ENCODE measurements at places on chromosomes 11 and 22.

- peak; percentile 81 for DNase-seq
Observed at GRCh38 chr11:22666688-22667439, 453 bp downstream of the GAS2 start.

- no peak for DNase-seq
Observed at GRCh38 chr22:45620706-45621105, 50.9 kb upstream of the ATXN10 start.

- no peak for DNase-seq
Observed at GRCh38 chr11:85843929-85844328, 11.3 kb upstream of the CCDC83 start.

DNA sequence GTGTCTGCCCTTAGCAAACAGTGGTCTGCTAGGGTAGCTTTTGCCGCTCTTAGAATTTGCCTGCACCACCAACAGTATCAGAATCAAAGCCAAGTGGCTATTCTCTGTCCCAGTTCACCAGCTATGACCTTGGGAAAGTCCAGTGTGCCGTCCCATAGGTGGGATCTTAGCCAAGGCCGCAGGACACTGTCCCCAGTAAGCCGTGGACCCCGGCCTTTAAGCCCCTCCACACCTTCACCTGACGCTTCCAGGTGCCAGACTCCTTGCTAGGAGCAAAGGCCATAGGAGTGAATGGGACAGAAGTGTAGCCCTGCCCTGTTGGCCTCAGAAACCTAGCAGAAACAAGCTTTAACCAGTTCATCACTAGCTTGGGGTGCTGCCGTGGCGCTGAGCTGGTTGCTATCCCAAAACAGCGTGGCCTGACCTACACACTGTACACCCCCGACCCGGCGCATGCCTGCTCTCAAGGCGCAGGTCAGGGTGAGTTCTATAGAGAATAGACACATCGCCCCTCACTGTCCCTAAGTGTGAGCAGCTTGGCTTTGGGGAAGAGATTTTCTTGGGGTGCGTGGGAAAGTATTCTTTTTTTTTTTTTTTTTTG, 4.5 kb downstream of the FADD start:
- DNase-seq: no peak

DNA sequence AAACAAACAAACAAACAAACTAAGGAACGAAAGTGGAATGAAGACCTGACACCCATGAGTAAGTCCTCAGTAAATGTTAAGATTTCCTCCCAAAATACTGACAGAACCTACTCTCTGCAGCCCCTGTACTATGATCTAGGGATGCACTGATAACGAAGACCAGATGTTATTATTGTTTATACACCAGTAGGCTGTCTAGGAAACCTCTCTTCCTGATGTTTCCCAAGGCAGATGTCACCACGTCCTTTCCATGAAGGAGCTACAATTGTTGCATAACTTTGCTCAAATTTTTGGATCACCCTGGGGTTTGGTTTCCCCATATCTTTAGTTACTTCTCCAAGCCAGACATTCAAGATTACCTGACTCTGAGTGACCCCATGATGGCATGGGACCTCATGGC, 340.7 kb downstream of the MIAT start:
- peak; percentile 61 for DNase-seq

- DNase-seq: no peak
Observed at GRCh38 chr11:8886322-8886721, 24.7 kb upstream of the AKIP1 start.

DNA sequence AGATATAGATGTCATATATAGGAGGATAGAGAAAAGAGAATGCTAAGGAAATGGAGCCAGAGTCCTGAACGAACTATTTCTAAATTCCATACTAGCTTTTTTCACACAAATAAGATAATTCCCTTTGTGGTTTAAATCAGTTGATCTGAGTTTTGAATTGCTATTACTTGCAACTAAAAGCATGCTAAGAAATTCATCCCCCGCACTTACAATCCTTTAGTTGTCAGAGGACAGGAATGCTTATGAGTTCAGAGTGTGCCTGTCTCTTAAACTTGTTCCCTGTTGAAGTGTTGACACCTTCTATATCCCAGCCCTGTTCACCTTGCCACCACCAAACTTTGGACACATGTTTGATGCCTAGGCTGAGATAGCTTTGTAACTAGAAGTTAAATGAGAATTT, 406.2 kb downstream of the METTL15 start:
- DNase-seq: no peak

- peak; percentile 87 for DNase-seq
Observed at GRCh38 chr22:44721213-44721612, 19.2 kb downstream of the PRR5 start.

DNA sequence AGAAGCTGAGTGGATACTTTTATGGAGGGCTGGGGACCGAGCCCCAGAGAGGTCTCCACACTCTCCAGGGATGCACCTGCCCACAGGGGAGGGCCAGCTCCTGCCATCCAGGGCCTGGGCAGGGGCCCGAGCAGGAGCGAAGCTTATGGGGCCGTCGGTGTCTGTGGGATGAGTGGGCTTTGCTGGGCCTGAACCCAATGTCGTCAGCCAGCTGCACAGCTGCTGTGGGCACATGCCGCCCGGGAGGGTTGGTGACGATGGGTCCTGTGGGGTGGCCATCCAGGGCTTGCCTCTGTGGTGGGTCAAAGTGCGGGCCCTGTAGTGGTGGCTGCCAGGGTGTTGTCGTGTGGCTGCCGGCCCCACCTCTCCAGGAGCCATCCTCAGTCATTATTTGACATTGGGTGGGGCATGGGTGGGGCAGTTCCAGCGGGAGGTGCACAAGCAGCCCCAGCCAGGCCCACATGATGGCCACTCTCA, 447.1 kb downstream of the TBC1D22A start:
- DNase-seq: no peak

DNA sequence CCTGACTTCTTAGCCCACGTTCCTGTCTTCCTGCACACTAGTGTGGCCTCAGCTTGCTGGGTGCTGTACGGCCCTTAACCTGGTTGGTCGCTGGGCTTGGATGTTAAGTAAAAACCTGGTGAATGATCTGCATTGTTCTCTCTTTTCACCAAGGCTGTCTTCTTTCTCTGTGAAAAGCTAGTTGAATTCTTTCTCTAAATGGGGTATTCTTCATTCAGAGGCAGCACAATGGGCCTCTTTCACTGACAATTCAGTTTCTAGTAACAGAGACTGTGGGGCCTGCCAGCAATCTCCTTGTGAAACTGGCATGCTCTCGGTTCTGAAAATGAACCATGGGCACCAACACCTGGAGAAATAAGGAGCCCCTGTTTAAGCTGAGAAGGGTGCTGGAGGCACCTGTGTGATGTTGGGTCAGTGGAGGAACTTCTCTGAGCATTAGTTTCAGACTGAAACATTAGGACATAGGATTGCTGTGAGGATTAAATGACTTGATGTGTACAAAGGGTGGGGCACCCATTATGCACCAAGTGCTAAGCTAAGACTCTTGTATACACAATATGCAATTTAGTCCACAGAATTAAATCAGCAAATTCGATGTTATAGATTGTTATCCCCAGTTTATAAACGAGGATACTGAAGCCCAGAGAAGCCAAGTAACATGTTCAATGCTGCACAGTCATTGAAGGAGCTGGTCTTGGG, 33.1 kb upstream of the ELF5 start:
- no peak for DNase-seq

DNA sequence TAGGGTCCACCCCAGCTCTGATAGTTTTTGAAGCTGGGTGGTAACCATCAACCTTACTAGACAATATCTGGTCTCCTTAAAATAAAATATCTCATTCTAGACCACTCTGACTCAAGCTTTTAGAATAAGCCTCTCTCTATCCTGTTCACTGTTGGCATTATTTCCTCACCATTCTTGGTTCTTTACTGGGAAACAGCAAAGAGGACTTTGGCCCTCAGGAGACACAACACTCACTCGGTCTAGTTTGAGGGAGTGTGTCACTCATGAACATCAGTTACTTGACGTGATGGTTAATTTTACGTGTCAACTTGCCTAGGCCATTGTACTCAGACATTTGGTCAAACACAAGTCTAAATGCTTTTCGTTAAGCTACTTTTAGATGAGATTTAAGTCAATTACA, 110.6 kb downstream of the FAM76B start:
- no peak for DNase-seq

Data from tongue (tissue), 3 donors.